Bone marrow (tissue), 2 donors: ENCODE measurements at places on chromosomes 2 and 18.

- no peak for DNase-seq
These were observed 13.5 kb downstream of the TRIB2 start for GRCh38 chr2:12730265-12730664.

DNA sequence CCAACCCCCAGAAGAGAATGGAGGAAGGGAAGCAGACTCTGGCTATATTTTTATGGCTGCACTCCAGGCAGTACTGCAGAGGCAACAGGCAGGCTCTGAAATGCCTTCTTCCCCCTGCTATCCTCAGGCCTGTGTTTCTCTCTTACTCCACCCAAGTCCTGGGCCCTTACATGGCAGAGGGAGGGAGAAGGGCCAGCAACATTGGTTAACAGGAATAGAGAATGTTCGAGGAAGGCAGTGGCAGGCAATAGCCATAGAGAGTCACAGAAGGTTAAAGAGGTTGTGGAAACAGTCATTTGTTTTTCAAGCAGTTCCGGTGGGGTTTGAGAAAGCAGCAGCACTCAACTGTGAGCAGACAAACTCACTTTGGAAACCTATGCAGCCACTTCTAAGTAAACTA is 15.1 kb upstream of the DARS1 start:
- DNase-seq: no peak

DNA sequence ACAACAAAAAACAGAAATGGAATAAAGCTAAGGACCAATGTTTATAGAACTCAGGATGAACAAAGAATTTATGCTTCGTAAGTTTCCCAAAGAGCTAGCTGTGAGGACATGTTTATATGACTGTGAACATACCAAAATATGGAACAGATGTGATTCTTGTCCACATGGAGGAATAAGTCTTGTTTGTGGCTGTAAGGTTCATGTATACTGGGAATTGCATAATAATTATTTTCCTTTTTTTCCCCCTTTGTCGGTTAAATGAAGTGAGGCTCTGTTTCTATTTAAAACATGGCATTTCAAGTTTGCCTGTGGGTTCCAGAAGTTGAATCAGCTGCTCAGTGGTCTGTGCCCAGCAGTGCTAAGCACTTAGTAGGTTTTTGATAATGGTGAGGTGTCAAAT is 108.1 kb downstream of the FHOD3 start:
- no peak for DNase-seq

DNA sequence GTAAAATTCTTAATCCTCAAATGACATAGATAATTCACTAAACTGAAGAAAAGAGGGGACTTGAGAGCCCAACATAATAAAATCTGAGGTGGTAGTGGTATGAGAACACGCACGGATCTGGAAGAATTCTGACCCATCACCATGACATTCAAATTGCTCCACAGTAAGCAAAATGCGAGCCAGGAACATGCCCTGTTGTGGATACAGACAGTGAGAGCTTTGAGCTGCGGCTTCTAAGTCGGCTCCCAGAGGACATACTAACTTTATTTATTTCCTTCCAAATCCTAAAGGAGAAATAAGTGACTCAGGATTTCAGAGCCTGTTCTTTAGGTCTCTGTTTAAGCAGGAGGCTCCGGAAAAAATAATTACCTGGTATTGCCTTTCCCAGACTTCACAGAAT is 143.4 kb upstream of the SMAD7 start:
- DNase-seq: no peak

DNA sequence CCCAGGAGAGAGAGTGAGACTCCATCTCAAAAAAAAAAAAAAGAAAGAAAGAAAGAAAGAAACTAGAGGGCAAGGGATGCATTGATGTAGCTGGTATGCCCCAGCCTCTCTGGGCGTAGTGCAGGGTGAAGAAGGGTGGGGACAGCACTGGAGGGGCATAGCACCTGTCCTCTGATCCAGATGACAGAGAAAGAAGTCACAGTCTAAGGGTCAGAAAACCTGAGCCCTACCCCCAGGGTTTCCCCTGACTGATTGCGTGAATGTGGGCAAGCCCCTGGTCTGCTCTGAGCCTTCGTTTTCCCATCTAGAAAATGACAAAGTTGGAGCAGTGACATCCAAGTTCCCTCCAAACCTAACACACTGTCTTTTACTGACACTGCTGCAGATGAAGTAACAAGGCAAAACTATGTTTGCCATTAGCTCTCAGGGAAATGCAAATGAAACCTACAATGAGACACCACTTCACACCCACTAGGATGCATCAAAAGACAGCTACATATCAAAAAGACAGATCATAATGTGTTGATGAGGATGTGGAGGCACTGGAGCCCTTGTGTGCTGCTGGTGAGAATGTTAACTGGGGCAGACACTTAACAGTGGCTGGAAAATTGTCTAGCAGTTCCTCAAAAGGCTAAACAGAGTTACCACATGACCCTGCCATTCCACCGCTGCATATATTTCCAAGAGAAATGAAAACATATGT is 19.5 kb upstream of the YWHAQ start:
- DNase-seq: no peak

DNA sequence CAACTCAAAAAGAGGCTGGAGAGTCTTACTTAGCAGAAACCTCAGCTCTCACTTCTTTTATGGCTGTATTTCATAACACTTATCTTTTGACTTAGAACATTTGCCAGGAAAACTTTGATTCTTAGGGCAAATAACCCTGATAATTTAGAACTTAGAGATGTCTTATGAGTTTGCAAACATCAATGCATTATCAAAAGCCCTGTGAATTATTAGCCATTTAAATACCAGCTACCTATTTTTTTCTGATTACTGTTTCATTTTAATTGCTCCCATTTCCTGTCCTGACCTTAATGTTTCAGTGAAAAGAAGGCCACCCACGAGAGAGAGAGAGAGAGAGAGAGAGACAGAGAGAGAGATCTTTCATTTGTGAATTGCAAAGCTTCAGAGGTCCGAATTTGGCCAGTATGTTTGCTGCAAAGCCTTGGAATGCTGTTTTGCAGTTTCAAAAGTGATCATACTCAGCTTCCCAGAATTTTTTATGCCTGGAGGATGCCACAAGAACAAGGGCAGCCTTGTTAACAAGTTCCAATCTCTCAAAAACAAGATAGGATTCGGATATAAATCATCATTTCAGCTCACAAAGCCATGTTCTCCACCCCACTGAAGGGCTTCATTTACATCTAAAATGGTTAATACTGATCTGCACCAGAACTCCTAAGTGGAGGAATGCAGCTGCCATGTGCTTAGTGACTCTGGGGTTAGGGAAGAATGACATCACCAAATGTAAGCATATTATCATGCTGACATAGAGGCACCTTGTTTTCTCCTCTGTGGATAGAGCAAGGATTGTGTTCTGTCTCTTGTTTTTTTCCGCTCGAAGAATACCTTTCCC is 478.2 kb downstream of the ARHGAP15 start:
- DNase-seq: no peak

DNA sequence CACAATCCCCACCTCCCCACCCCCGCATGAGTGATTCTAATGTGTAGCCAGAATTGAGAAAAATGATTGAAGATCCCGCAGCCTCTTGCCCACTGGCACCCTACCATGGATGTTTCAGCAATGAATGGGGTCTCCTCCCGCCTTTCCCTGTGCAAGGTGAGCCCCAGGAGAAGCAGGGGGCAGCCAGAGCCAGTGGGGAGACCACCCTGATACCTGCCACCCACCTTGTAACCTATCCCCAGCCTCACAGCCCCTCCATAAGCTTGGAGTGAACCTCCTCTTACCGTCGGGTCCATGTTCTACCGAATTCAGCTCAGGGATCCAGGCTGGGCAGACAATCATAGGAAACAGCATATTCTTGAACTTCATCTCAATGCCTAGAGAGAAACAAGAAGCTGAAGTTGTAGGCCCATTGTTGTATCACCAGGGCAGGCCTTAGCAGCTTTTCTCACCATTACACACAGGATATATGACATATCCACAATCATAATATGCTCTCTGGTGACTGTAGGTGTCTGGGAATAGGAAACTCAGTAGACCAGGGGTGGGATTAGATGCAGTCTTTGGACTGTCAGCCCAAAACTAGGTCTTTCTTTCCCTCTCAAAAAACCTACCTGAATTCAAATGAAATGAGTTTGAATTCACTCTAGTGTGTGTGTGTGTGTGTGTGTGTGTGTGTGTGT is 30.9 kb downstream of the XDH start:
- DNase-seq: no peak

DNA sequence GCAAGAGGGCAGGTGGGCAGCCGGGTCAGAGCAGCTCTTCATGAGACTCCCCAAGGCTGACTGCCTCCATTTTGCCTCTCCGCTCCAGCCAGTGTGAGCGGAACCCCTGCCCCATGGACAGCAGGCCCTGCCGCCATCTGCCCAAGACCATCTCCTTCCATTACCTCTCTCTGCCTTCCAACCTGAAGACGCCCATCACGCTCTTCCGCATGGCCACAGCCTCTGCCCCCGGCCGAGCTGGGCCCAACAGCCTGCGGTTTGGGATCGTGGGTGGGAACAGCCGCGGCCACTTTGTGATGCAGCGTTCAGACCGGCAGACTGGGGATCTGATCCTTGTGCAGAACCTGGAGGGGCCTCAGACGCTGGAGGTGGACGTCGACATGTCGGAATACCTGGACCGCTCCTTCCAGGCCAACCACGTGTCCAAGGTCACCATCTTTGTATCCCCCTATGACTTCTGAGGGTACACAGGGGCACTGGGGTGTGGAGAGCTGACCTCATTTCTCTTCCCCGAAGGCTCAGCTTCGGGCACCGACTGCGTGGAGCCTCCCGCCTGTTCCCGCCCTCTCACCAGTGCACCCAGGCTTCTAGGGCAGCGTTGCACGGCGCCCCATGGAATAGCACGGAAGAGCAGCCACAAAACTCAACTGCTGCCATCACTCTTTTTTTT is 49.0 kb downstream of the FBLN7 start:
- no peak for DNase-seq

DNA sequence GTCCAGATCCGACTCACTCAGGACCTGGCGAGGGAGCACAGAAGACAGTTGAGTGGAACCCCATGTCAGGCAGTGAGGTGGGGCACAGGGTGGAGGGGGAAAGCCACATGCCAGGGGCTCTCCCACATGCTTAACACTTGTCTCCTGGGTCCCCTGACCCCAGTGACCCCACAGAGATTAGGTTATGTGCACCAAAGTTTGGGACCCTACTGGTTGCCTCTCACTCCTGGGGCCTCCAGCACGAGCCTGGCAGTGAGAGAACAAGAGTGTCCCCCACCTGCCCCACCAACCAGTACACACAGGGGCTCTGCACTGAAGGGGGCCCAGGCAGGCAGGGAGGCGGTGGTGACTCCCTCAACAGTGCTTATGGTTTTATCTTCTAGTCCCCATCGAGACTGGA is 58.3 kb downstream of the CIB4 start:
- DNase-seq: no peak

DNA sequence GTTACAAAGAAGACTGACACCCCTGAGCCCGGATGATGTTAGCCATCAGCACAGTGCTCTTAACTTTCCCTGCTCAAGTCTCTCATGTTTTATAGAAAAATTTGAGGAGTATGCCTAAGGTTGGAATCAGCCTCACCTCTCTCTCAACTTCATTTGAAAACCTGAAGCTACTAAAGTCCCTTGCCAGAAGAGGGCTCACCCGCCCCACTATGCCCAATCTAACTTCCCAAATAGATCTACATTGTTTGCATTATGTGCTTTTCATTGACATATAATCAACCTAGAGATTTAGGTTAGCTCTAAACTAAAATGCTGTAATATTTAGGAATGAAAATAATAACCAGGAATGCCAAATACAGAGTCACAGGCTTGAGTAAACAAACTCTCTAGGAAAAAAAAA is 305.4 kb downstream of the NCKAP5 start:
- no peak for DNase-seq

DNA sequence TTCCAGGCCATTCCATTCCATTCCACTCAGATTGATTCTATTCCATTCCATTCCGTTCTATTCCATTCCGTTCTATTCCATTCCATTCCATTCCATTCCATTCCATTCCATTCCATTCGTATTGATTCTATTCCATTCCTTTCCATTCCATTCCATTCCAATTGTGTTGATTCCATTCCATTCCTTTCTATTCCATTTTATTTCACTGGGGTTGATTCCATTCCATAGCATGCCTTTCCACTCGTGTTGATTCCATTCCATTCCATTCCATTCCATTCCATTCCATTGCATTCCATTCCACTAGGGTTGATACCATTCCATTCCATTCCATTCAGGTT is 1142.3 kb downstream of the RPIA start:
- DNase-seq: no peak

DNA sequence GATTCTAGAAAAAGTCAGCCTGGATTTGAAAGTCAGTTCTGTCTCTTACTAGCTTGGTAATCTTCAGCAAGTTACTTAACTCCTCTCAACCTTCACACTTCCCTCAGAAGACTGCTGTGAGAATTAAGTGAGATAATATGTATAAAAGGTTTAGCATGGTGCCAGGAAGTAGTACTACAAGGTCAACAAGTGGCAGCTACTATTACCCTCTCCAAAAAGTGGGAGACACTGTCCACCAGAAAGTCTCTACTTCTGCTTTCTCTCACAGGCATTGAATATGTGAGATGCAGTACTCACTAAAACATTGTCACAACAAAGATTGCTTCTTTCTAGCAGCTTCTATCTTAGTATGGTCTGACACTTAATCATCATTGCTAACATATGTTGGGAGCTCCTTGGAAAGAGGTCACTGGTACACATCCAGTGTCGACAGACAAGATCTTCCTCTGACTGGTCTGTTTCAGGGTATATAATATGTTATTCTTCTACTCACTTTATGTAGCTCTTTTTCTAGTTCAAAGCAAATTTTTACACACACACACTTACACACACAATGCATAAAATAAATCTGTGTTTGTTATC is 47.9 kb downstream of the DOCK10 start:
- no peak for DNase-seq

DNA sequence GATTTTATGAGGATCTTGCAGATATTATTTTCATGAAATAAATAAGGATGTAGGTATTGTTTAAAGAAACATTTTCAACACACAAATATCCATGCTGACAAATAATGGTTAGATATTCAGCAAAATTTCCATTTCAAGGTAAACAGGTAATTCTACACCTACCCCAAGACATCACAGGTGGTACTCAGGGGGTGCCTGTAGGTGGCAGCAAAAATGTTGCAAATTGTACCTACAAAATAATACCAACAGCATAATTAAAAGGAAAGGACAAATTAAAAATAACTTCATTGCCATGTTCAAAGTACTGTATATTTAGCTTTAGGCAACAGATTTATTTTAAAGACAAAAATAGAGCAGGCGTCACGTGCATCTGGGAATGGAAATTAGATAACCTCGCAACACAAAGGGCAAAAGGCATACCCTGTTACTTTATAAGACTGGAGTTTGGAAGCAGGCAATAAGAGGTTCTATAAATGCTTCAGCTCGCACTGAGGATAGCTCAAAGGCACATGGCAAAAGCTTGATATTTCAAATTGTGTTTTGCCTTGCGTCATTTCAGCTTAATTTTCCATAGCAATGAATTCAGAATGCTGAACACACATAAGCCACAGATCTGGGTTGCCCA is 630.5 kb downstream of the TDRD15 start:
- no peak for DNase-seq
